Left colon (tissue), 2 donors: ENCODE measurements at places on chromosomes 2 and 18. TPM values are rescaled to one million over a fixed set of nuclear protein-coding genes. Genes with fewer than 3 reads are reported as not detected.

DNA sequence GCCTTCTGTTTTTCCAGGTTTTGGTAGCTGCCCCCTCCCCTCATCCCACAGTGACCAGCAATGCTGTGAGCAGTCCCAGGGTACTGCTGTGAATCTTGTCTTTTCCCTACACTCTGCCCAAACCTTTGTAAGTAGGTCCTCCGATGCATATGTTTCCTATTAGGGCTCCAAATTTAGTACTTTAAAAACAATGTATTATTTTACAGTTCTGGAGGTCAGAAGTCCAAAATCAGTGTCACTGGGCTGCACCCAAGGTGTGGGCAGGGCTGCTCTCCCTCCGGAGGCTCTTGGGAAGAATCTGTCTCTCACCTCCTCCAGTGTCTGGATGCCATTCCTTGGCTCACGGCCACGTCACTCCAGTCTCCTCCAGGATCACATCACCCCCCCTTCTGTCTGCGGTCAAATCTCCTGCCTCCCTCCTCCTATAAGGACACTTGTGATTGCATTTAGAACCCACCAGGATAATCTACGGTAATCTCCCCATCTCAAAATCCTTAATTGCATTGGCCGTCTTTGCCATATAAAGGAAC is 208.5 kb downstream of the SH3BP4 start:
- DNase-seq: no peak

DNA sequence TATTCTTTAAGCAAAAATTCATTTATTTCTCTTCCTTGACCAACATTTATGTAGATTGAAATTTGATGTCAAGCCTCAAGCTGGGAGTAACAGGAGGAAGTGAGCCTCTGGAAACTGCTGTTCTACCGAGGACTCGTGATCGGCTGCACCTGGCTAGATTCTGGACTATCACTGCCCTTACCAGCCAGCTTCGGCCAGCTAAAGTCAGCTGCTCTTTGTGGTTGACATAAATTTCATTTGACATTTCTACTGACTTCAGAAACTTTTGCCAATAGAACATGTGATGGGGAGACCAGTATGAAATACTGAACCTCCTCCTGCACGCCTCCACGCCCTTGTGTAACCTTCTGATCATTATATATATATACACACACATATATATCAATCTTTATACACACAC is 74.2 kb upstream of the RGPD5 start:
- no peak for DNase-seq

Gene SGPP2
- 75.9 TPM for total RNA-seq

GRCh38 chr2:176074919-176075425 is 8.8 kb downstream of the EVX2 start:
- no peak for DNase-seq

Gene SAG
- total RNA-seq: not detected

DNA sequence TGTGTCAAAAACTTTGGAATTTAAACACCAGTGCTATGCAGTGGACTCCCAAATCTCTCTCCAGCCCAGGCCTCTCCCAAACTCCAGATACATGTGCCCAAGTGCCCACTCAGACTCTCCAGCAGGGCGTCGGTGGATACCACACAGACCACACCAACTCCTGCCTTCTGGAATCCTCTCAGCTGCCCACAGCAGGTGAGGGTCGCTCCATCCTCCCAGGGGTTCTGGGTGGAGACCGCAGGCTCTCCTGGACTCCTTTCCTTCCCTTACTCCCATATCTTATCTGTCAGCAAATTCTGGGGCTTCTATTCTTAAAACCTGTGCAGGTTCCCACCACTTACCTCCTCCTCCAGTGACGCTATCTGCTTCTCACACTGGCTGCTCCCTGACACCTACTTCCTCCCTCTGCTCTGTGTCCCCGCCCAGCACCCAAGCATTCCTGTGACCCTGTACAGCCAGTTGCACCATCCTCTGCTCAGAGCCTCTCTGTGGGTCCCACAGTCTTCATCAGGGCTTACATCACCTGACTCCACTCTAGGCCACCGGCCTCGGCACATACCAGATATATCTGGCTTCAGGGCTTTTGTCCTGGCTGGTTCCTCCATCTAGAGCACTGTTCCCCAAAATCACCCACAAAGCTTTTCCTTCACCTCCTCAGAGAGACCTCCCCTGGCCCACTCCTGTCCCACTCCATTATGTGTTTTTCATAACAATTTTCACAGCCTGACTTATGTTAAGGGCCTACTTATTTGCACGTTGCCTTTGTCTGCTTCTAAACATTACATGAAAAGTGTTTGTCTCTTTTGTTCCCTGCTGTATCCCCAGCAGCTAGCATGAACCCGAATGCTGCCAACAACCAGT is 2.6 kb upstream of the IMP4 start:
- DNase-seq: no peak

GRCh38 chr18:8685914-8686216 is 19.5 kb upstream of the MTCL1 start:
- DNase-seq: no peak

GRCh38 chr18:36899289-36899688 is 70.4 kb downstream of the KIAA1328 start:
- no peak for DNase-seq

GRCh38 chr2:106038601-106039375 is 155.3 kb downstream of the UXS1 start:
- DNase-seq: no peak

DNA sequence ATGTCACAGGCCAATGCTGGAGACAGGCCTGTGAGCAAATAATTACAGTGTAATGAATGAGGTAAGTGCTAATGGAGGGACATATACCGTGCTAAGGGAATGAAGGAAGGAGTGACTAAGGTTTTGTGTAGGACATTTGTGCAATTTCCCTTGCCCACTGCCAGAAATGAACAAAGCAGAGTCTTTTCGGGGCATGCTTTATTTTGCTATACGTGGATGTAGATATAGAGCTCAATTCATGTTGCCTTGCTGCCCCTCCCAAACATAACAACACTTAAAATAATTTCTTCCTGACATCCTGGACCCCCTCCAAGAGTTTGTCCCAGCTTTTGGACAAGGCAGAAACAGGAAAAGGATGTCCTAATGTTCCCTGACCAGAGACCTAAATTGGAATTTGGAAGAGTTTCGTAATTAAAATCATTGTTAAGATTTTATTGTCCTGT is 23.7 kb upstream of the CD28 start:
- no peak for DNase-seq

- DNase-seq: no peak
Measured at GRCh38 chr2:24077535-24077877, 1.4 kb upstream of the SF3B6 start.

Gene ARMC9
- 9.4 TPM for total RNA-seq

Gene GALNT14
- 0.31 TPM for total RNA-seq

- no peak for DNase-seq
Measured at GRCh38 chr2:187580462-187581124, 26.4 kb upstream of the TFPI start.

GRCh38 chr2:235613649-235614048 is 119.8 kb downstream of the AGAP1 start:
- DNase-seq: no peak

- no peak for DNase-seq
Measured at GRCh38 chr2:88450925-88451810, 1.3 kb downstream of the FOXI3 start.

DNA sequence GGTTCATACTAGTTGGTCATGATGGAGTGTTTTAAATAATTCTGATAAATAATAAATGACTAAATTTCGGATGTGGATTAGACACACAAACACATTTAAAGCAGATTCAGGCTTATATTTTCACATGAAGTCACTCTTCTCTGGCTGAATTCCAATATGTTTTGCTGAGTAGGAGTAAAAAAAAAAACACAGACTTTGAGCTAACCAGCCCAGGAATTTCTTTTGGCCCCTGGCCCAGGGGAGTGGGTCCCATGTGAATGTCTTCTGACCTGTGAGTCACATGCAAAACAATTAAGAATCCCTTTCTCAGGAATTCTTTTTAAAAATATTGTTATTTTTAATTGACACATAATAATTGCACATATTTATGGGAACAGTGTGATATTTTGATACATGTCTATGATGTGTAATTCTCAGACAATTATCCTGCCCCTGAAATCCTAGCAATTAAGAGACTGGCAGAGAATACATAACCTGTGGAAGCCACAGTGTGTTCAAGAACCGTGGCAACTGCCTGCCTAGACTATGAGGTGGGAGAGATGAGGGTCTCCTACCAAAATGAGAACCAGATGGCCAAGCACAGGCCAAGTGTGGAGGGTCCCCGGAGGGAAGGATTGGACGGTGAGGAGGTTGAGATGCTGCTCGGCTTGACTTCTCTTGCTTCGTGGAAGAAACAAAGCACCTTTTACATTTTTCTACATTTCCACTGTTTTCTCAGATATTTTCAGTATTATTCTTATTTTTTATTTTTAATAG is 236.4 kb downstream of the PIEZO2 start:
- no peak for DNase-seq

- DNase-seq: no peak
Measured at GRCh38 chr2:6444514-6444913, 421.2 kb downstream of the CMPK2 start.

DNA sequence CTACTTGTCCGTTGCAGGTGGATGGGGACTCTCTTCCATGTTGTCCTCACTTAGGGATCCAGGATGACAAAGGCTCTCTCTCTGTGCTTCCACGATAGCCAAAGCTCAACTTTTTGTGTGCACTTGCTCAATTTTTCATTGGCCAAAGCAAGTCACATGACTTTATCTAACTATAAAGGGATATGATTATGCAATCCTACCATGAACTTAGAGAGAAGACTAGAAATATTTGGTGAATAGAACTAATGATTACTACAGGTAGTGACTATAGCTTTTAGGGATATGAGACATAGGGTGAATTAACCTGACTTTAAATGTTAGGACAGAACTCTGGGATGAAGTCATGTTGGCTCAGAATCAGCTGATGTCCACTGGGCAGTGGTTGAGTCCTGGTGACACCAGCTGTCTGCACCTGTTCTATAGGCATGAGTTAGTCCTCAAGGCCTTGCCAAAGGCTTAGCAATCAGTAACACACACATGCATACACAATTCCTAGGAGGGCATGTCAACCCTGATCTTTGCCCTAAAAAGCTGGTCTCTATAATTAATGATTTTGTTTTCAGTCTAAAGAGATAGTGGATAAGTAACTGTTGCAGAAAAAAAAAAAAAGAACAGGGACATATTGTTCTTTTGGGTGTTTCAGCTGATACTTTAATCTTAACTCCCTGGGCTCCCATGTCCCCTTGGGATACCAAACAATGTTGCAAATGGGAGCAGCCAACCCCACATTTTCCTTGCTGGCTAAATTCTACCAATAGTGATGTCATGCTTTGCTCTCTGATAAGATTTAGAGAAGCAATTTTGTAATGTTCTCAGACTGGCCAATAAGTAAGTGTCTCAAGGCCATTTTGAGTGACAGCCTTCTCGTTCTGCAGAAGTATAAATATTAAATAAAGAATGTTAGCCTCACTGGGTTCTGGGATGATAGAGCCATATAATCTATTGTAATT is 12.5 kb upstream of the HK2 start:
- DNase-seq: no peak

Gene RAB11FIP5
- total RNA-seq: 19.3 TPM

Gene ALMS1
- total RNA-seq: 14.8 TPM

Gene IL1R2
- 77.7 TPM for total RNA-seq

DNA sequence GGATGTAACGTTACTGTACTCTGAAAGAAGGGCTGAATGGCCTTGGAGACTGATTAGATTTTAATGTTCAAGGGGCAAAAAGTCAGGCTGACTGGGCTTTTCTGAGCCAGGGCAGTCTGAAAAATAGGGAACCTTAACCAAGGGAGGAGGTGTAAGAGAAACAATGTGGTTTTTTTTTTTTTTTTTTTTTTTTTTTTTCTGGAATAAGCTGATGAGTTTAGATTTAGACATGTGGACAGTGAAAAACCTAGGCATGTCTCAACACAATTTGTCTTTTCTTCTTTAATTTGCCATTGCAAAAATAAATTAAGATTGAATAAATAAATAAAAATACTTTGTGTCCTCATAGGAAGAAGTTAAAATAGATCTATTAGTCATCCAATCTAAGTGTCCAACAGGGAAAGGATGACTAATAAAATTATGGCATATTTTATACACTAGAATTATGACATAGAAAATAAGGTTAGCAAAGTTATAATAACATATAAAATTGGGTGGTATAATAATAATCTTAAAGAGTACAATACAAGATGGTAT is 237.6 kb upstream of the TRIB2 start:
- no peak for DNase-seq

DNA sequence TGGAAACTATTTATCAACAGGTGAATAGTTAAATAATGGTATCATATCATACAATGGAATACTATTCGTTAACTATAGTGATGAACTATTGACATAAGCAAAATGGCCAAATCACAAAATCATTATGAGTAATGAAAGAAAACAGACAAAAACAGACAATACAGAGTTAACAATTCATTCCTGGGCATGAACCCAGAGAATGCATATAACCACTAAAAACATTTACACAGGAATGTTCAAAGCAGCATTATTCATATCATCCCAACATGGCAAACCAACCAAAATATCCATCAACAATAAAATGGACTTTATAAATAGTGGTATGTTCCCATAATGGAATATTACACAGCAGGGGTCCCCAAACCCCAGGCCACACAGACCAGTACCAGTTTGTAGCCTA is 131.2 kb upstream of the CYP1B1 start:
- DNase-seq: no peak

- DNase-seq: no peak
Measured at GRCh38 chr2:46351098-46351749, 54.0 kb downstream of the EPAS1 start.

DNA sequence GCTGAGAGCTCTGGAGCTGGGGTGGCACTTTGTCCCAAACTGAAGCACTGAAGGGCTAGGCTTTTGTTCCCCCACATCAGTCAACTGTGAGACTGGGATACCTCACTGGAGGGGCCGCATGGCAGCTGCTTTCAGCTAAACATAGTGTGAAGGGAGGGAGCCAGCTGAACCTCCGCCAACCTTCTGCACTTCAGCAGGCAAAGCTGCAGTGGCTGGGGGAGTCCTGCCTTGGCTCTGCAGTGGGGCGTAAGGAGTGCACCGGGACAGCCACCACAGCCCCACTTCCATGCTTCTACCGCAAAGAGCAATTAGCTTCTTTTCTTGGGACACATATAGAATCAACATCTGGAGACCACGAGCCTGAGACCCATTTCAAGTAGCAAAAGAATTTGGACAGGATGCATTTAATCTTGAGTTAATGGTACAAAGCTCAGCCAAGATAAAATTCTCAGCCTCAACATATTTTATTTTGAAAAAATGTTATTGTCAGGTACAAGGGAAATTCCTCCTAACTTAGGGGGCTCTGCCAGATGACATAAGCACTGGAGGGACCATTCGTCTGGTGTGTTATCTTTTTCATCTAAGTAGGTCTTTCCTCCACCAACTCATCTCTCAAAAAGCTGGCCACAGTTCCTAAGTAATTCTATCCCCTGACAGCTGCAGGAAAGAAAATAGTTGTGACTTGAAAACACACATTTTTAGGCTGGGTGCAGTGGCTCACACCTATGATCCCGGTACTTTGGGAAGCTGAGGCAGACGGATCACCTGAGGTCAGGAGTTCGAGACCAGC is 25.6 kb upstream of the MYCN start:
- peak; percentile 24 for DNase-seq

Gene CLHC1
- total RNA-seq: 6.5 TPM
